ENCODE measurements at places on chromosomes 13 and 19. TPM values are rescaled to one million over a fixed set of nuclear protein-coding genes. Genes with fewer than 3 reads are reported as not detected.

DNA sequence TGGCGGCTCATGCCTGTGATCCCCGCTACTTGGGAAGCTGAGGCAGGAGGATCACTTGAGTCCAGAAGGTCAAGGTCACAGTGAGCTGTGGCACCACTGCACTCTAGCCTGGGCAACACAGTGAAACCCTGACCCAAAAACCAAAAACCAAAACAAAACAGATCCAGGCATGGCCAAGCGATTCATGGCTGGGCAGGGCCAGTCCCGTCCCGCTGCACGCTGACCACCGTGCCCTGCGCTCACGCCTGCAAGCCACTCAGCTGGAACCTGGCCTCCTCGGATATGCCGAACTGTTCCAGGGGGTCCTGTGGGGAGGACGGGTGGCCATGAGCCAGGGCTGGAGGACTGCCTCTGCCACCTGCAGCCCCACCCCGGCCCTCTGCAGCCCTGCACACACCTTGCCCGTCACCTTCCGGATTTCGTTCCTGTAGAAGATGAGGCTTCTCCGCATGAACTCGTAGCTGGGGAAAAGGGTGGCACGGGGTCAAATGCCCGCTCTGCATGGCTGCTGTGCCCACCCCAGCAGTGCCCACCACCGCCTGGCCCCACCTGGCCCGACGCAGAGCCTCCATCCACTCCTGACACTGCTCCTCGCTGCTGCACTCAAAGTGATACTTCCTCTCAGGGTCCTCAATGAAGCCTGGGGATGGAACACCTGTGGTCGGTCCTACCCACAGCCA is 2.4 kb downstream of the PLEKHJ1 start:
- H3K36me3 ChIP-seq = peaks cover 11% of the 10 kb centered on the region
- no peak for DNase-seq
- peak overlapping the region; percentile 34 for H3K27ac ChIP-seq
- peak overlapping the region; percentile 100 for H3K4me3 ChIP-seq

GRCh38 chr13:44894001-44894770 is 95.1 kb downstream of the NUFIP1 start:
- H3K27me3 ChIP-seq = no peaks in the 10 kb centered on the region
- peaks cover 9% of the 10 kb centered on the region for H3K4me1 ChIP-seq
- no peaks in the 10 kb centered on the region for H3K36me3 ChIP-seq
- H3K27ac ChIP-seq = no peak overlapping the region

Gene HSPBP1
- 50.7 TPM for total RNA-seq

DNA sequence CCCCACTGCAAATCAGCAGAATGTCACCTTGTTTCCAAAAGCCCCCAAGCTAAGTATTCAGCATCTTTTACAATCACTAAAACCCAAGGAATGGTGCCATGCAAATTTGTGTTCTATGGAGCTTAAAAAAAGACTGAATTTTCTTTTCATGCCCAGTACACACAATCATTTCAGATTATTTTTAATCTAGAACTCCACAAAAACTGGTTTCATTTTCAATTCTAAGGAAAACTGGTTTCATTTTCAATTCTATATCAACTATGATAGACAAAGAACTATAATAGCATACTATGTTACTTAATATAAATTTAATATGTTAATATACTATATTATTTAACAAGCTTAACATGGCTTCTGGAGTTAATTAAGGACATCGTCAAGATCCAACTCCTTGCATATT is 88.4 kb upstream of the DOCK9 start:
- H3K4me1 ChIP-seq = peaks cover 37% of the 10 kb centered on the region
- H3K27ac ChIP-seq = no peak overlapping the region
- peaks cover 14% of the 10 kb centered on the region for H3K36me3 ChIP-seq
- DNase-seq = no peak

DNA sequence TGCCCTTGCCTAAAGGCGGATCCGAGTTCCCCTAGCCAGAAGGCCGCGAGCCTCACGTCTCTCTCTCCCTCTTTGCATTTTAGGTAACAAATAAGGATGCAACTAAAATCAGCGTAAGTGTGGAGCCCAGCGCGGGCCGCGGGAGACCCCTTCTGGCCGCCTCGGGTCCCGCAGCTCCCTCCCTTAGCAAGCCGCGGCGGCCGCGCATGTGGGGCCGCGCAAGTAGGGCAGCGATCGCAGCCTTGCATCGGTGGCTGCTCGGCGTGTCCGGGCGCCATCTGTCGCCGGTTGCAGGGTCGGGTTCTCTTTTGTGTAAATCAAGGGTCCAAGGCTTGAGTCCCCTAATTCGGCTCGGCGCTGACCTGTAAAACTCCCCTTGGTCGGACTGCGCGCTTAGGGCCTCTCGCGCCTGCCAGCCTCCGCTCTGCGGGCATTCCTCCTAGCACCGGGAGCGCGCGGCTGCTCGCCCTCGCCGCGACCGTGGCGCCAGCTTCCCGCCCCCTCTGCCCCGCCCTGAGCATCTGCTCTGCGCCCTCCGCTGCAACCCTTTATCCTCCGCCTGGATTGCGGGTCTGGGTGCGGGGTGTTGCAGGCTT is 2.7 kb downstream of the VSTM2B start:
- DNase-seq = peak; percentile 87
- no peaks in the 10 kb centered on the region for H3K4me1 ChIP-seq
- H3K4me3 ChIP-seq = peak overlapping the region; percentile 81
- peaks cover 79% of the 10 kb centered on the region for H3K27me3 ChIP-seq
- no peaks in the 10 kb centered on the region for H3K36me3 ChIP-seq

DNA sequence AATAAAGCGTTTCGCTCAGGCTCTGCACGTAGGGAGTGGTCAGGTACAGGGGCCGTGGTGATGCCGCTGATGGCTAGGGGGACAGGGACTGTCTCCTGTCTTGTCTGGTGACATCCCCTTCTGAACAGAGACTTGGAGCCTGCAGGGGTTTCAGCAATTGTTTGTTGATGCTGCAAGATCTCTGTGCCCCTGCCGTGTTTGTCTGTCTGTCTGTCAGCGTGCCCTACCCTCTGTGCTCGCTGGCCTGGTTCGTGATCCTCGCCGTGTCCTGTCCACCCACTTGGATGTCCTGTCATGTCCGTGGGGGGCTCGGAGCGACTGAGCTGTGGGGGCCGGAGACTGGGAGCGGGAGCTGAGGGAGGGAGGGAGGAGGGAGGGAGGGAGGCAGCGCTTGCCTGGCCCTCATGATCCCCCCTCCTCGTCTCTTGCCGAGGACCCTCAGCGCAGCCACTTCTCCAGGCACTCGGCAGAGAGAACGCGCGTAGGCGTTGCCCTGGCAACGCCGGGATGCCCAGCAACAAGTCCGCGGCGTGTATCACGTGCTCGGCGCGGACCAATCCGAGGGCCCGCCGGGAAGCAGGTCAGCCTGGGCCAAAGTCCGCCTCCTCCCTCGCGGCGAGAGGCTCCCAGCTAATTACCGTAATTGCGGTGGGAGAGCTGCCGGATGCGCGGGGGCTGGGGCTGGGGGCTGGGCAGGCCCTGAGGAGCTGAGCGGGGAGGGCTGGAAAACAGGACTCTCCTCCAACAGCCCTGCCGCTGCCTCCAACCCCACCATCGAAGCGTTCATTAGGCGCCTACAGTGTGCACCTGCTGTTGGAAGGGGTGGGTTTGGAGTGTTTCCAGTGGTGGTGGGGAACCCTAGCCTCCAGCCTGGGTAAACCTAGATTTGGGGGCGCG is 31.9 kb upstream of the FEM1A start:
- H3K4me1 ChIP-seq = peaks cover 14% of the 10 kb centered on the region
- H3K36me3 ChIP-seq = no peaks in the 10 kb centered on the region
- peaks cover 3% of the 10 kb centered on the region for H3K27me3 ChIP-seq
- peak; percentile 93 for DNase-seq

DNA sequence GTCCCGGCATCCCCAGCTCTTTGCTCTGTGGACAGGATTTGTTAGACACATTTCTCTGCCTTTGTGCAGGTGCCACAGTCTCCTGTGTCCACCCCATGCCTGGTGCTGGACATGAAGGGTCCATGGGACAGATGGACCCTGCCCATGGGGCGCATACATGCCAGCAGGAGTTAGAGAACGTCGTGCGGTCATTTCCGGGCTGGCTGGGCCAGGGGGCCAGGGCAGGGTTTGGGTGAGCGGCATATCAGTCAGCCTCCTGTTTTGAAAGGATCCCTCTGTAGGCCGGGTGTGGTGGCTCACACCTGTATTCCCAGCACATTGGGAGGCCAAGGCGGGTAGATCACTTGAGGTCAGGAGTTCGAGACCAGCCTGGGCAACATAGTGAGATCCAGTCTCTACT is 11.0 kb downstream of the KLHL26 start:
- no peaks in the 10 kb centered on the region for H3K27me3 ChIP-seq
- H3K27ac ChIP-seq = no peak overlapping the region
- peaks cover 8% of the 10 kb centered on the region for H3K36me3 ChIP-seq

Gene BEST2
- not detected for total RNA-seq

DNA sequence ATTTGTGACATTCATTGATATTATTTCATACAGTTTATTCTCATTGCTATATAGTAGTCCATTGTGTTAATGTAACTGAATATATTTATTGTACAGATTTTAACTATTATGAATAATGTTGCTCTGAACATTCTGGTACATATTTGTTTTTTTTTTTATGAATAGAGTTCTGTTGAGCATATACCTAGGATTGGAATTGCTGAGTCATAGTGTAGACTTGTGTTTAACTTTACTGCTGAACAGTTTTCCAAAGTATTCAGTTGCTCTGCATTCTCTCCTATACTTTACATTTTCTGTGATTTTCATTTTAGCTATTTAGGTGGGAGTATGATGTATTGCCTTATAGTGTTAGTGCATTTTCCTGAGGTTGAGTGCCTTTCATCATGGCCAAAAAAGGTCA is 97.5 kb downstream of the MAB21L1 start:
- peaks cover 2% of the 10 kb centered on the region for H3K27me3 ChIP-seq
- no peak overlapping the region for H3K4me3 ChIP-seq
- peaks cover 8% of the 10 kb centered on the region for H3K4me1 ChIP-seq
- no peak for DNase-seq

GRCh38 chr13:93740334-93740733 is 513.7 kb downstream of the GPC6 start:
- DNase-seq = no peak
- H3K27ac ChIP-seq = no peak overlapping the region
- peaks cover 13% of the 10 kb centered on the region for H3K4me1 ChIP-seq
- peaks cover 5% of the 10 kb centered on the region for H3K36me3 ChIP-seq
- H3K27me3 ChIP-seq = peaks cover 6% of the 10 kb centered on the region
- H3K4me3 ChIP-seq = no peak overlapping the region

DNA sequence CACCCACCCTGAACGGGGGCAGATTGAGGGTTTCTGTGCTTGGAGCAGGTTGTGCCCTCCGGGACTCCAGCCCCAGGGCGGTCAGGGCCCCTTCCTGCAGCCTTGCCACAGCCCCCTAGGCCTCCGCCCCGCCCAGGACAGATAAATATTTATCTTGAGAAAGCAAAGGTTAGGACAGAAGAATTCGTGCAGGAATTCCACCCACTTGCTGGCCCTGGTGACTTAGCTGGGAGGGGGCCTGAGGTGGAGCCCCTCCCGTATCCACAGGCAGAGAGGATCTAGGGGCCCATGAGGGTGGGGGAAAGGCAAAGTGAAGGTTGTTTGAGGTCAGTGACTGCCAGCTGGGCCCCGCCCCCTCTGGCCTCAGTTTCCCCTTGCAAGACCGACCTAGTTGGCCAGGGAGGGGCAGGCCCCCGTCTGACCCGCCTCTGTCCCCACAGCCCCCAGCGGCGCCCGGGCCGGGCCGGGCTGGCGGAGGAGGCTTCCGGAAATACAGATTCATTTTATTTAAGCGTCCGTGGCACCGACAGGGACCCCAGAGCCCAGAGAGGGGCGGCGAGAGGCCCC is 5.2 kb downstream of the MIDN start:
- no peaks in the 10 kb centered on the region for H3K27me3 ChIP-seq
- peak overlapping the region; percentile 70 for H3K4me3 ChIP-seq
- DNase-seq = no peak
- H3K36me3 ChIP-seq = peaks cover 14% of the 10 kb centered on the region
- H3K4me1 ChIP-seq = peaks cover 10% of the 10 kb centered on the region
- peak overlapping the region; percentile 86 for H3K27ac ChIP-seq

Gene GZMM
- 0.34 TPM for total RNA-seq

Gene IRGC
- total RNA-seq = not detected

Gene LILRB4
- total RNA-seq = not detected

Gene TSSK6
- 2.3 TPM for total RNA-seq

Gene PLIN4
- 0.48 TPM for total RNA-seq

Gene GJB2
- 17.0 TPM for total RNA-seq

GRCh38 chr19:2488942-2489731 is 13.2 kb downstream of the GADD45B start:
- H3K4me1 ChIP-seq = peaks cover 8% of the 10 kb centered on the region
- peak overlapping the region; percentile 54 for H3K4me3 ChIP-seq
- no peak for DNase-seq

GRCh38 chr13:59747529-59747928 is 416.2 kb downstream of the DIAPH3 start:
- H3K27me3 ChIP-seq = no peaks in the 10 kb centered on the region
- peaks cover 33% of the 10 kb centered on the region for H3K4me1 ChIP-seq
- no peaks in the 10 kb centered on the region for H3K36me3 ChIP-seq

DNA sequence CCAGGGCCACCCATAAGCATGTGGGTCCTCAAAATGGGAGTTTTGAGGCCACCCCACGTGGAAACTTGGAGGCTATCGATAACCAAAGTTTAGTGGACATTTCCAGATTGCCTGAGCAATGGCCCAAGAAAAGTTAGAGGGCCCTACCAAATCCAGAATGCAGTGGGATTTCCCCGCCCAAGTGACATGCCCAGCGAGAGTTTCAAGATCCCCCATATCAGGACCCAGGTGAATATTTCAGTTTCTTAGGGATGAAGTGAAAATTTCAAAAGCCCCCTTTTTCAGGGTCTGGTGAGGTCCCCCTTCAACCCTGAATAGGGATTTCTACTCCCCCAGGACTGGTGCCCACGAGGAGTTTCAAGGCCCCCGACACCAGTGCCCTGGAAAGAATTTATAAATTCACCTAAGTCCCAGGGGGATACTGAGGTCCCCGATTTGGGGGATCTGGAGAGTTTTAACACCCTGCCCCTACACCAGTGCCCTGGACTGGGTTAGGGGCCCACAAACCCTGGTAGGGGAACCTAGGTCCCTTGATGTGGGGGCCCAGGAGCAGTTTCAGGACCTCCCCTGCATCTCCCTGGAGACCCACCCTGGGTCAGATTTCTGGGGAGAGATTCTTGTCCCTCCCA is 695 bp downstream of the BST2 start:
- no peak for DNase-seq
- H3K4me1 ChIP-seq = peaks cover 11% of the 10 kb centered on the region
- H3K36me3 ChIP-seq = no peaks in the 10 kb centered on the region
- H3K27ac ChIP-seq = no peak overlapping the region
- H3K27me3 ChIP-seq = peaks cover 4% of the 10 kb centered on the region

Gene DMRTC2
- not detected for total RNA-seq

DNA sequence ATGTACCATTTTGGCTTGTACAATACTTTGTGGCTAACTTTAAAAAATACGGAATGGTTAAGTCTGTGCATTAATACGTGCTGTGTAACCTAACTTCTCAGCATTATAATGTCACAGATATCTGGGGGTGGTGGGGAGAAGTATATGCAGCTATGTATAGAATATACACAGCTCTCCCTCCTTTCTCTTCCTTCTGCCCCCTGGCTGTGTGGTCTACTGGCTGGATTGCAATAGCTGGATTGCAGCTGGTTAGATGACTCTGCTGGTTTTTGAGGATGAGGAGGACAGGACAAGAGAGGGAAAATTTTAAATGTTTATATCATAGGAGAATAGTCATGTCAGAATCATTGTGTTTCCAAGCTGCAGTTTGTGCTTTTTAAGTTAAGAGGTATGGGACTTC is 9.7 kb downstream of the RNASEH2B start:
- H3K4me3 ChIP-seq = no peak overlapping the region
- no peaks in the 10 kb centered on the region for H3K27me3 ChIP-seq
- peaks cover 17% of the 10 kb centered on the region for H3K36me3 ChIP-seq
- peaks cover 20% of the 10 kb centered on the region for H3K4me1 ChIP-seq
- DNase-seq = no peak

- DNase-seq = no peak
- H3K4me1 ChIP-seq = peaks cover 9% of the 10 kb centered on the region
- no peak overlapping the region for H3K27ac ChIP-seq
These were observed 38.7 kb downstream of the SACS start for GRCh38 chr13:23394821-23395220.

Gene GSK3A
- total RNA-seq = 43.5 TPM

Data from type B pancreatic cell (in vitro differentiated cells).